ENCODE measurements at places on chromosomes 5 and 9.

- DNase-seq = no peak
Measured at GRCh38 chr5:19140276-19140675, 847.7 kb downstream of the CDH18 start.

GRCh38 chr5:15014809-15015208 is 143.2 kb upstream of the ANKH start:
- DNase-seq = no peak

GRCh38 chr5:136089791-136090190 is 42.9 kb upstream of the SMAD5 start:
- DNase-seq = no peak

GRCh38 chr5:115530426-115530825 is 14.1 kb downstream of the FEM1C start:
- DNase-seq = no peak

- no peak for DNase-seq
Measured at GRCh38 chr9:91162311-91162710, 199.4 kb downstream of the AUH start.

DNA sequence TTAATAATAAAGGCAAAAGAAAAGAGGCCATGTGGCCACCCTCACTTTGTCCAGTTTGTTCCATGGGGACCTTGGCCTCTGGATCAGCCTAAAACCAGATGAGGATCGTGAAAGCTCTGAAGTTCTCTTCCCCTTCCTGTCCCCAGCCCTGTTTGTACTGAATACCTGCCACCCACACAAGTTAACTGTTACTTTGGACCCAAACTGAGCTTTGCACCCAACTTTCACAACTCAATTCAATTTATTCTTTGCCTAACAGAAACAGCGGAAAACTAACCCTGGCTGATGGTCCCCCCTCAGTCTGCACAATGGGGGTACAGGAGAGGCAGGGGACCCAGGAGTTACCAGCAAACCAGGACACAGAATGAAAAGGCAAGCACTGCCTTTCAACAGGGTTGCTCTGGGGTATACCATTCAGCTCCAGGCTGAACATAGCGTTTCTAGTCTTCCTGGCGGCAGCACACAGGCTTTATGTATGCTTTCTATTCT is 28.2 kb downstream of the ABCA1 start:
- no peak for DNase-seq

- no peak for DNase-seq
Measured at GRCh38 chr9:73039271-73040263, 86.7 kb upstream of the ALDH1A1 start.

- DNase-seq = no peak
Measured at GRCh38 chr5:145218019-145218418, 617.1 kb downstream of the PRELID2 start.

Measured in stimulated activated CD8-positive, alpha-beta memory T cell treated with anti-CD3 and anti-CD28 coated beads, Interleukin-4, amount 100 ng/mL, for 4 hours (primary cell).